ENCODE measurements at places on chromosomes 13 and 19.

DNA sequence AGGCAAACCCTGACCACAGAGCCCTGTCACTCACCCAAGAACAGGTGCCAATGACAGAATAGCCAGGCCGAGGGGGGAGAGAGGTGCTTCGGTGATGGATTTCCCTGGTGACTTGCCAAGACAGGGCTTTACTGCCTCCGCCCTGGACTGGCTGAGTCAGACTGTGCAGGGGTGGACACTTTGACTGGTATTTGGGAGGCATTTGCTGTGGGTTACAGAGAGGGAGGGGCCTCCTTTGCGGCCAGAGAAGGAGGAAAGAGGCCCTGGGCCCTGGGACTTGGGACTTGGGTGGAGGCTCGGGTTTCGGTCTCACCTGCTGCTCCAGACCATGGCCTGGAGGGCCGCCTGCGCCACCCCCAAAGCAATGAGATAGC lies 4.6 kb upstream of the EPS8L1 start:
- DNase-seq = no peak

DNA sequence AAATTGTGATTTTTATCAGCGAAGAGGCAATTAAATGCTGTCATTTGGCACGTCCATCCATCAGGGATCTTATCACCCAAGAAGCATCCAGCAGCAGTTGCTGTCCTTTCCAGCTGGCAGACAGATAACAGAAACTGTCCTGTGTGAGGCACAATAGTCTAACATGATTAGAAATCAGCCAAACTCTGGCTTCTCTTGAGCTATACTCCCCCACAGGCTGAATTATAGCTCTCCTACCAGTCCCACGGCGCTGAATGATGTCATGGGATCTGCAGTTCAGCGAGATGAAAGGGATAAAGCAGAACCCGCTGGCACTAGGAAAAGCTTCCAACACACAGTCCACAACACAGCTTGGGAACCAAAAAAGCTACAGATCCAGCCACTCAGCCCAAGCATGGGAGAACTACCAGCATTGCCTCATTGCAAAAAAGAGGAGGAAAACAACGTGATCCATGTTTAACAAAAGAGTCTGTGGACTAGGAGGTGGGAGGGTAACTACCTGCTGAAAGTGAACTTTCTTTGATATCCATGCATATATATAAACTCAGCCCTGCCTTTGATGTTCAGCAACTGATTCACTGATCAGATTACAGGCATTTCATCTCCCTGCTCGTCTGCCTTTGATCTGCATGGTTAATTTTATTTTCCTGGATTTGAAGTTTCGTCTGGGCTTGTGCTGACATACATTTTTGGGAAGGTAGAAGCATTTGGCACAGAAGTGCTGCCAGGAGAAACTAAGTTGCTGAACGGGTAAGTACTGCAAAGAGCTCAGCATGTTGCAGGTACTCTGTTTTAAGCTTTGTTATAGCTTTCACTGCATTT lies at the start of gene TNFRSF19:
Gene TNFRSF19 (plus strand): TSS at position 314 of the 822 bp plus-strand sequence. CDS start 19,772 bp downstream, outside the sequence.
- DNase-seq = no peak

GRCh38 chr19:40033989-40034560 lies 22.0 kb downstream of the ZNF780B start:
- DNase-seq = no peak

- DNase-seq = no peak
Observed at GRCh38 chr19:18789422-18789869, 1.7 kb downstream of the COMP start.

- DNase-seq = no peak
Observed at GRCh38 chr19:8373867-8374813, 10.2 kb downstream of the ANGPTL4 start.

GRCh38 chr13:109101550-109102144 lies 472.2 kb downstream of the MYO16 start:
- no peak for DNase-seq

Data from CD4-positive, alpha-beta T cell treated with Interleukin-21 for 1 hour (primary cell).